ENCODE measurements at places on chromosomes 2 and 18.

DNA sequence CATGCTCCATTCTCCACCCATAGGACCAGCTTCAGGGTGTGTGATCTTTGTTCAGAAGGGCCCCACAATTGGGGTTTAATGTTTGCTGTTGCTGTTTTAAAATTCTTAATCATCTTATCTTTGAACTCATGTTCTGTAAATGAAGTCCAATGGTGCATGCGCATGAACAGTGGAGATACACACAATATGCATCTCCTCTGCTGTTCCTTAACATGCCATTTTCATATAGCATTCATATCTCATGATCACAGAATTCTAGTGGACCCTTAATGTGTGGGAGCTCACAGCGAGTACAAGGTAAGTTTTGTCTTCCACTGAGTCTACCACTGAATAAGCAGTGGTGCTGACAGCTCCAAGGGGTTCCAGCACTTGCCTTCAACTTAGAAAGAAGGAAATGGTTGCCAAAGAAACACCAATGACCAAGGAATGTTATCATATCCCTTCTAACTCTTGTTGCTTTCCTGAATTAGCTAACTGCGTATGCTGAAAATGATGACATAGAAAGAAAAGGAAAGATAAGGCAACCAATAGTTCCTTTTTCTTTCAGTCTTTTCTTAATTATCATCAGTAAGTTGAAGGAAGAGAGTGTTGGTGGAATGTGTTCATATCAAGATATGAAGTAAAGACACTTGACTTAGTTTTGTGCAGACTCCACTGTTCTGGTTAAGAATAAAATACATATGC lies 258.9 kb upstream of the FBXO11 start:
- no peak for DNase-seq

GRCh38 chr2:75710220-75710576 lies 517 bp downstream of the GCFC2 start:
- DNase-seq: no peak

DNA sequence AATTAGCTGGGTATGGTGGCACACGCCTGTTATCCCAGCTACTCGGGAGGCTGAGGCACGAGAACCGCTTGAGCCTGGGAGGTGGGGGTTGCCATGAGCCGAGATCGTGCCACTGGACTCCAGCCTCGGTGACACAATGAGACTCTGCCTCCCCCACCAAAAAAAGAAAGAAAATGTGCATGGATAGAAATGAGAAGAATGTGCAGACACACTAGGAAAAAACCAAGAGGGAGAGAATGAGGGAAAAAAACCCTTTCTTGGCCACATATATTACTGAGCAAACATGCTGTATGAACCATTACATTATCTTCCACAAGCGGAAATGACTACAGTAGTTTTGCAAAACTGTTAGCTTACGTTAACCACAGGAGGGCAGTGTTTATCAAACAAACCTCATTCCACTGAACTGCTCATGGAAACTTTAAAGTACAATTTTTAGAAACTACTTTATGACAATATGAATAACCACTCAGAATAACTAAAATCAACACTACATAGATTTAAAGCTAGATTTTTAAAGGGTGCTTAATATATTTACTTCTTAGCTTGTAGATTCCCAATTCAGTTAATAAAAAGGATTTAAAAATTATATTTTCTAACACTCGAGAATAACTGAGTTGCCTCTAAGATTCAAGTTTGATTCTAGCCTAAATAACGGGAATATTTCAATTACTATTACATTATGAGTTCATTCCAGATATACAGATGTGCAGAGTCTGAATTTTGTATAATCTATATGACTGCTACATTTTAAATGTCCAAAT lies 26.4 kb downstream of the ASXL2 start:
- DNase-seq: no peak

GRCh38 chr2:239991689-239992314 lies 33.3 kb downstream of the NDUFA10 start:
- no peak for DNase-seq

GRCh38 chr2:54760310-54760709 lies 36.8 kb downstream of the EML6 start:
- no peak for DNase-seq

DNA sequence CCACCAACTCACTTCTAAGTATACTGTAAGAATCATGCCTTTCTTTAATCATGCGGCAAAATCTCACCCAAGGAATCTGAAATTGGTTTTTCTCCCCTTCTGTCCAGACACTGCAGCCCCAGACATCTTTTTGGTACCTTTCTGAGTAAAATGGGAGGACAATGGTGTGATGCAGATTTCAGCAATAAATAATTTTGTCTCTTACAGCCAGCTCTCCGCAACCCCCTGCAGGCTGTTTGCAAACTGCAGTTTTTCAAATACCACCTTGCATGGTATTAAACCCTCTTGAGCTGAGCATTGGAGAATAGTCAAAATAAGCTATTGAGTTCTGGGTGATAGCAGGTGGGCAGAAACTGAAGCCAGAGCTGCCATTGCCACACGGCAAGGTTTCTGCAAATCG lies 32.2 kb downstream of the GPR39 start:
- no peak for DNase-seq

- no peak for DNase-seq
Observed at GRCh38 chr2:169978402-169979017, 151.3 kb downstream of the UBR3 start.

Data from NCI-H187 treated with DMSO at 0.1 percent for 48 hours (cell line).